ENCODE measurements at places on chromosomes 2 and 18. TPM values are rescaled to one million over a fixed set of nuclear protein-coding genes. Genes with fewer than 3 reads are reported as not detected.

GRCh38 chr2:223055836-223056235 is 3.8 kb downstream of the KCNE4 start:
- H3K4me3 ChIP-seq = no peak overlapping the region
- no peaks in the 10 kb centered on the region for H3K27me3 ChIP-seq
- H3K27ac ChIP-seq = no peak overlapping the region
- no peak for DNase-seq

VIL1 gene
- 4.2 TPM for total RNA-seq

DNA sequence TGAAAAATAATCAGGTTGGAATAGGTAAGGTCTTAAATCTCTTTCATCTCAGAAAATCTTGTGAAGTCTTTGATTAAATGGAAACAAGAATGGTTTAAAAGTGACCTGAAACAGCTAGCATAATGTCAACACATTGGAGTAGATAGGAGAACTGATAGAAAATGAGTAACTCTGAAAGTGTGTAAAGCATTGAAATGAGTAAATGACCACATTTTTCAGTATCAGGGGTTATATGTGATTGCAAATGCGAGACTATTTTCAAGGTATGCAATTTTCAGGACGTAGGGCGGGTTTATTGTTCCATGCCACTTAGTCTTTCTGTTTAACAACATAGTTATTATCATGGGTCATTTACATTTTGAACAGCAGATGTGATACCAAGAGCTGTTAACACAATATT is 1383.2 kb downstream of the LRP1B start:
- no peak for DNase-seq
- H3K36me3 ChIP-seq = no peaks in the 10 kb centered on the region
- H3K4me1 ChIP-seq = no peaks in the 10 kb centered on the region
- H3K4me3 ChIP-seq = no peak overlapping the region
- H3K27me3 ChIP-seq = no peaks in the 10 kb centered on the region
- H3K27ac ChIP-seq = no peak overlapping the region

CCDC68 gene
- not detected for total RNA-seq

- DNase-seq = no peak
- no peaks in the 10 kb centered on the region for H3K27me3 ChIP-seq
- no peaks in the 10 kb centered on the region for H3K4me1 ChIP-seq
Observed at GRCh38 chr2:20207051-20207450, 17.9 kb downstream of the SDC1 start.

- no peaks in the 10 kb centered on the region for H3K4me1 ChIP-seq
- H3K36me3 ChIP-seq = no peaks in the 10 kb centered on the region
- no peak for DNase-seq
- H3K27ac ChIP-seq = no peak overlapping the region
- H3K4me3 ChIP-seq = no peak overlapping the region
- H3K27me3 ChIP-seq = no peaks in the 10 kb centered on the region
Observed at GRCh38 chr2:219798430-219798829, 171.0 kb downstream of the SLC4A3 start.

ATP8B1 gene
- 0.53 TPM for total RNA-seq

- no peaks in the 10 kb centered on the region for H3K27me3 ChIP-seq
- peaks cover 6% of the 10 kb centered on the region for H3K36me3 ChIP-seq
- H3K4me1 ChIP-seq = no peaks in the 10 kb centered on the region
- DNase-seq = no peak
- H3K4me3 ChIP-seq = no peak overlapping the region
Observed at GRCh38 chr18:74571895-74572680, 25.6 kb upstream of the ZNF407 start.

FKBP7 gene
- total RNA-seq = 4.5 TPM

GRCh38 chr18:37199741-37200140 is 365.9 kb downstream of the CELF4 start:
- H3K4me1 ChIP-seq = no peaks in the 10 kb centered on the region
- H3K27ac ChIP-seq = no peak overlapping the region
- no peaks in the 10 kb centered on the region for H3K27me3 ChIP-seq
- H3K36me3 ChIP-seq = peaks cover 2% of the 10 kb centered on the region

DNA sequence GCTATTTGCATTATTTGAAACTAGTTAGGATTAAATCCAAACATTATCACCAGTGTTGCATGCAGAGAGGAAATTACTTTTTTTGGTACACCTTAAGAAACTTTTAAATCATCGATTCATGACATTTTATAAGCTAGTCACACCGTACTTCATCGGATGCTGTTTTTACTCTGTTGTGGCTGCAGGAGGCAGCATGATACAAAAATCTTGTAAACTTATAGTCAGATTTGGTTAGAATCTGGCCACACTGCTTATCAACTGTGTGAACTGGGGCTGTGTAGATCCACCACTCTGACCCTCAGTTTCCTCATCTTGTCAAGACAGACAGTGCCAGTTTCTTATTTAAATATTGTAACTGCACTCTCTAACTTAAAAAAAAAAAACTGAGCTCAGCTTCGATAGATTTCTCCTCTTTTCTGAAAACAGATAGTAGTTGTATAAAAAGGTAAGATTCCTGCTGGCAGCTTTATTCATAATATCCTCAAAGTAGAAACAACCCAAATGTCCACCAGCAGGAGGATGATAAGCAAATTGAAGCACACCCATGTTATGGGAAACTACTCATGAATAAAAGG is 77.8 kb downstream of the RAPGEF4 start:
- no peak overlapping the region for H3K4me3 ChIP-seq
- H3K4me1 ChIP-seq = no peaks in the 10 kb centered on the region
- no peaks in the 10 kb centered on the region for H3K36me3 ChIP-seq
- H3K27me3 ChIP-seq = no peaks in the 10 kb centered on the region
